Naive thymus-derived CD8-positive, alpha-beta T cell (primary cell): ENCODE measurements at places on chromosomes 5 and 9.
A peak's percentile ranks its signal among the peaks of the same experiment; 100 is the strongest.

DNA sequence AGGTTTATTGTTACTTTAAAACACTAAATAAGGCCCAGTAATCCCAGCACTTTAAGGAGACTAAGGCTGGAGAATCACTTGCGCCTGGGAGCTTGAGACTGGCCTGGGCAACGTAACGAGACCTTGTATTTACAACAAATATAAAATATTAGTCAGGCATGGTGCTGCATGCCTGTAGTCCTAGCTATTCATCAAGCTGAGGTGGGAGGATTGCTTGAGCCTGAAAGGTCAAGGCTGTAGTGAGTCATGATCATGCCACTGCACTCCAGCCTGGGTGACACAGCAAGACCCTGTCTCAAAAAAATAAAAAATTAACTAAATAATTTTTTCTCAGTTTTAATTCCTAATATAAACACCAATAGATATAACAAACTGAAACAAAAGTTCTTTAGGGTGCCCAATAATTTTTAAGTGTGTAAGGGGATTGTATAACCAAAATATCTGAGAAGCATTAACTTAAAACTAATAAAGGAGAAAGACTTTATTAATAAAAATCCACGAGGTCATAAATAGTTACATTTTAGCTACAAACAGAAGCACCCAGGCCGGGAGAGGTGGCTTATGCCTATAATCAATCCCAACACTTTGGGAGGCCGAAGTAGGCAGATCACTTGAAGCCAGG, 32.7 kb downstream of the FAM13B start:
- no peak for DNase-seq

DNA sequence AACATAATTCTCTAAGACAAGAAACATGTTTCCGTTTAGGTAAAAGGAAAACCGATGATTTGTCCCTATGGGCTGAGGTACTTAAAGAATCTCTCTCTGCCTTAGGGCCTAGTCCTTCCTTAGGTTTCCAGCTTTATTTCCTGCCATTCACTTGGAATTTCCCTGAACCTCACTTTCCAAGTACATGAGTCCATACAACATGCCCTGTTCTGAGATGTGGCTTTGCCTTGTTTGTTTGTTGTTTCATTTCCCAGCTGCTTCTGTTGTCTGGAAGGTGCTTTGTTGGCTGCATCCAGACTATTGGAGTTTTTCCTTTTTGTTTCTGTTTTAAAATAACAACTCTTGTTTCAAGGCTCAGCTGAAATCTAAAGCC, 95.2 kb downstream of the ALDH1A1 start:
- DNase-seq: no peak

DNA sequence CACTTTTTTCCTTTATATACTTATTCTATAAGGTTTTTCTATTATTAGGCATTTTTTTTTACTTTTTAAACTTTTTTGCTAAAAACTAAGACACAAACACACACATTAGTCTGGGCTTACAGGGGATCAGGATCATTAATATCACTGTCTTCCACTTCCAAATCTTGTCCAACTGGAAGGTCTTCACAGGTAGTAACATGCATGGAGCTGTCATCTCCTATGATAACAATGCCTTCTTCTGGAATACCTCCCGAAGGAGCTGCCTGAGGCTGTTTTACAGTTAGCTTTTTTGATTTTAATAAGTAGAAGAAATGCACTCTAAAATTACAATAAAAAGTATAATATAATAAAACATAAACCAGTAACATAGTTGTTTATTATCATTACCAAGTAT, 345.5 kb upstream of the PTGER4 start:
- DNase-seq: no peak

DNA sequence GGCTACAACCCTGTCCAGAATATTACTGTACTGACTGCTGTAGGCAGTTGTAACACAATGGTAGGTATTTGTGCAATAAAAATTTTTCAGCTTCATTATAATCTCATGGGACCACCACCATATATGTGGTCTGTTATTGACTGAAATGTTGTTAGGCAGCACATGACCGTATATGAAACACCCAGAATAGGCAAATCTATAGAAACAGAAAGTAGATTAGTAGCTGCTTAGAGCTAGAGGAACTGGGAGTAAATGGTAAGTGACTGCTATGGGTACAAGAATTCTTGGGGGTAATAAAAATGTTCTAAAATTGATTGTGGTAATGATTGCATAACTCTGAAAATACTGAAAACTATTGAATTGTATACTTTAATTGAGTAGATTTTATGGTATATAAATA, 185.7 kb downstream of the ESM1 start:
- DNase-seq: no peak

- no peak for DNase-seq
These were observed 191.1 kb downstream of the MAT2B start for GRCh38 chr5:163696579-163696887.

GRCh38 chr9:75604661-75605060, 285.8 kb upstream of the PCSK5 start:
- DNase-seq: no peak

GRCh38 chr5:130712324-130712723, 452.7 kb downstream of the HINT1 start:
- DNase-seq: no peak

- DNase-seq: no peak
These were observed 265.3 kb downstream of the MLLT3 start for GRCh38 chr9:20357037-20357432.

DNA sequence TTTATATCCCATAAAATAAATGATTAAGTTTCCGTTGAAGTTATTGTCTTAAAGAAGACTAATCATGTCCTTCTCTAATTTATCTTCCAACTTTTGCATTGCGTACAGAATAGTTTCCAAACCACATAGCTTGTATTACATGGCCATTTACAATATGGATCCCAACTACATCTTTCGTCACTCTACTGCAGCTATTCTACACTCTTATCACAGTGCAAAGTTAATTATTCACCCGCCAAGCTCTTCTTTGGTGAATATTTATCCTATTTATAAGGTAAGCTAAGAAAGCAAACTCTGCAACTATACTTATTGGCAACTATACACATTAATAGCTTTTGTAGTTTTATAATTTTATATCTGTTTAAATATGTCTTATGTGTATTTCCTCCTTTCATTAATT, 75.9 kb upstream of the ADAMTS19 start:
- no peak for DNase-seq

- no peak for DNase-seq
These were observed 250.5 kb downstream of the NR2F1-AS1 start for GRCh38 chr5:93330506-93330905.

- DNase-seq: no peak
These were observed 145.2 kb upstream of the IQGAP2 start for GRCh38 chr5:76257897-76258296.

DNA sequence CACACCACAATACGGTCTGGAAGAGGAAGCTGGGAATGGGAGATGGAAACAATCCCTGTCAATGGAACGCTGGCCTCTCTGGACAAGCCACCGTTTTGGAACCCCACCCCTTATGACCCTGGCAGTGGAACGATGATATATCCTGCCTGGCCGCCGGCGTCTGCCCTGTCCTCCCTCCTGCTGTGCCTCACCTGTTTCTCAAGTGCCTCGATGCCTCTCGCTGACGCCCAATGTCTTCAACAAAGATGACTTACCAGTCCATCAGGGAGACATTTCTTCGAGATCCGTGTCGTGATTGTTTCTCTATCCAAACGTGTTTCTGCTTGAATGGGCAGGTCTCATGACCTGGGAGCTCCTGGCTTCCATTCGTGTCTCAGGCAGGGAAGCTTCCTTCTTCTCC, 476.5 kb downstream of the SPATA31A7 start:
- DNase-seq: no peak

DNA sequence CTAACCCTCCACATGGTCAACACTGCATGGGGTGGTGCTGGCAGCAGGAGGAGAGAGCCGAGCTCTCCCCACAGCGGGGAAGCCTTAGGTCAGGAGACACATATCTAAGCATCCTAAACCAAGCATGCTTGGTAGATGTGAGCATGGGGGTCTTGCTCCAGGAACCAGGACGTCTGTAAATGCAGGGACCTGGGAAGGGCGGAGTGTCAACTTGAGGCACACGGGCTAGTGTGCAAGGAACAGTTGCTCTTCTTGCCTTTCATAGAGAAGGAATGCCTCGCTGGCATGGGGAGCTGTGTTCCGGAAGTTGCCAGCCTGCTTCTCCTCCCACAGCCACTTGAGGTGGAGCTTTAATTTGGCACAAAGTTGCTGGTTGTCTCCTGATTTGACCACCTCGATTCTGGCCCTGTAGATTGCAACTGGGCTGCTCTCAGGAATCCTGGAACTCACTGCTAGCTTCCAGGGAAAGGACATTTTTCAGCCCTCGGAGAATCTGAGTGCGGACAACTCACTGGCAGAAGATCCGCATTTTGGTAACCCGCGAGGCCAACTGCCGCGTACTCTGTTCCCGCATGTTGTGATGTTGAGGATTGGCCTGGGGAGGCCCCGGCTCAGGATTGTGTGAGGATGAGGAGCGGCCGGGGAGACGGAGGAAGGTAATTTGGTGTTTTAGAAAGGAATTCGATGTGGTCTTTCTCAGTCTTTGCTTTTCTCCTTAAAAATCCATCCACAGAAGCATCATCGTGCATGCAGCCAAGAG, 370.3 kb upstream of the IRX1 start:
- DNase-seq: no peak

- DNase-seq: peak; percentile 47
These were observed 572 bp downstream of the NR4A3 start for GRCh38 chr9:99822109-99822805.

DNA sequence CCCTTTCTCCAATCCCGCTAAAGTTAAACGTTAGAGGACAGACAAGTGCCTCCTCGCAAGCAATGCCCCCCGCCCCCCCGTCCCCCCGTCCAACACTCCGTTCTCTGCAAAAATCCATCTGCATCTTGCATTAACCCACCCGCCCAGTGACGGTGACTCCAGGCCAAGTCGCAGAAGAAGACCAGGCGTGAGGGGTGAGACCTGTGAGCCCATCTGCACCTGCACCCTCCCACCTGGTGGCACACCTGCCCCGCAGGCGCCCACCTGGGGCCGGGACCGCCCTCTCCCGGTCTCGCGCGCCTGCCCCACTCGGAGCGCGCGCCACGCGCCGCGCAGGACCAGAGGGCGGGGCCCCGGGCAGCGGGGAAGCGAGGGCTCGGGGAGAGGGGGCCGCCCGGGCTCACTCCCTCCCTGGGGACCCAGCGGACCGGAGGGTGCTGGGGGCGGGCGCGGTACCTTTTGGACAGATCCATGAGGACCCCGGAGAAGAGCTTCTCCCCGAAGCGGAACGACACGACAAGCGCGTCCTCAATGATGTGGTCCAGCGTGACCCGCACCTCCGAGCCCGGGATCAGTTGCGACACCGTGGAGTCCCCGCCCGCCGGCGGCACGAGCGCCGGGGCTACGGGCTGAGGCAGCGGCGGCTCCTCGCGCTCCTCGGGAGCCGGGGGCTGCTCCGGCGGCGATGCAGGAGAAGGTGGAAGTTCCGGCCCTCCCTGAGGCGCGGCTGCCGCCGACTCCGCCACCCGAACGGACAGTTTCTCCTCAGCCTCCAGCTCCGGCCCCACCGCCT, 705 bp downstream of the PWWP2A start:
- peak; percentile 60 for DNase-seq

DNA sequence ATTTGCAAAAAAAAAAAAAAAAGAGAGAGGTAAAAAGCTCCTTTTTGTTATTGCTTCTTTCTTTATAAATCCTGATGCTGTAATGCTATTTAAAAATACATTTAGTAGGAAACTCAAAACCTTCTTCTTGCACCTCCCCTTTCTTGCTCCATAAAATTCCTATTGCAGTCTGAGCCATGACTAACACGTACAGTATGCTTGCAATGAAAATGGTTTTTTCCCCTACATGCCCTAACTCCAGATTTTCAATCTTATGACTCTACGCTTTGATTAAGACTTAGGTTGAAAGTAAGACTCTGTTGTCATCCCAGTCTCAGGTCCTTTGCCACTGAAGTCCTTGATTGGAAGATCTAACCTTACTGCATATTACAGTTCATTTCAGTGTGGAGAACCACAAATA, 23.9 kb downstream of the FGF10 start:
- no peak for DNase-seq

- no peak for DNase-seq
These were observed 453.2 kb downstream of the PRR16 start for GRCh38 chr5:120917214-120917758.

GRCh38 chr5:146313027-146313426, 25.6 kb upstream of the POU4F3 start:
- DNase-seq: no peak

DNA sequence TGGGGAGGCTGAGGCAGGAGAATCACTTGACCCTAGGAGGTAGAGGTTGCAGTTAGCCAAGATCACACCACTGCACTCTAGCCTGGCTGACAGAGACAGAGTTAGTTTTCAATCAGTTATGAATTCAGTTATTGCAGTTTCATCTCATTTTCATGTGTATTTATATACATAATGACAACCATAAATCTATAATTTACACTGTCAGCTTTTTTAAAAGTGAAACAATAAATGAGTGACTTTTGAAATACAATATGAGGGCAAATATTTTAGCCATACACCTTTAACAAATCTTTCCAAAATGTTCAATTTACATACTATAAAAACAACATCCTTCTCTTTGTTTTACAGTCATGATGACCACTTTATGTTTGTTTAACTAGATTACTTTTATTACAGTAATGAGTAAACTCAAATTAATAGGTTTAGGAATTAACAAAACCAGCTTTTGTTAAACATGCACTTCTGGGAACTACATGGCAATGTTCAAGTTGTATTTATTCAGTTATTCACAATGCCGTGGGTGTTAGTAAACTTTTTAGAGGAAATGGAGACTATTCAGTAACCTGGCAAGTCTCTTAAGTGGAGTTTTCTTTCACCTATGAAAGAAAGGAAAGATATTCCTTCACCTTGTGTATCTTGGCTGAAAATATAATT, 12.7 kb downstream of the TYRP1 start:
- no peak for DNase-seq

DNA sequence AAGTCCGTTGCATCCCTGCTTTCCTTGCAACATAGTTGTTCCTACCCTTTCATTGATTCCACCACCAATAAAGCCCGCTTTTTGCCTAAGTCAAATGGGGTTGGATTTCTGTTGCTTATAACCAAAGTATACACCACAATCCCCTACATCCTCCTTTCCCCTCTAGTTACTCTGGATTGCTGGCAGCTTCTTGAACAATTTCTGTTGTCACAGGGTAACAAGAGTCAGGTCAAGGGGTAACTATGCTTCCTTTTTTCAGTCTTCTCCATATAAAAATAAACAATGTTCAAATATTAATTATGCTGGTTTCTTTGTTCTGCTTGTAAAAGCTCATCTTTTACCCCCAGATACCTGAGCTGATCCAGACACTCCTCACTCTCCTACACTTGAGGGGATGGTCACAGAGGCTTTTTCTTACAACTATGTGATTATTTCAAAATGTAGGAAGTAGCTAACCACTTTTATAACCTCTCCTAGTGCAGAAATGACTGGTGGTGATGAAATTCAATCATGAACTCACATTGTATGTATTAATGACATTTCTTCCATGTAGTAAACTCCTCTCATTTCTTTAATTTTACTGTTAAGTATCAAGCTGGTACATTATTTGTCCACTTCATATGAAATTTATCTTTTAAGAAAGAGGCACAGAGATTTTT, 136.5 kb downstream of the SNX18 start:
- no peak for DNase-seq
